ENCODE measurements at places on chromosomes 13 and 19.

- no peak for DNase-seq
These were observed 8.7 kb upstream of the CARM1 start for GRCh38 chr19:10862561-10863106.

- DNase-seq: no peak
These were observed 87.6 kb downstream of the ARHGEF7 start for GRCh38 chr13:111202745-111203144.

DNA sequence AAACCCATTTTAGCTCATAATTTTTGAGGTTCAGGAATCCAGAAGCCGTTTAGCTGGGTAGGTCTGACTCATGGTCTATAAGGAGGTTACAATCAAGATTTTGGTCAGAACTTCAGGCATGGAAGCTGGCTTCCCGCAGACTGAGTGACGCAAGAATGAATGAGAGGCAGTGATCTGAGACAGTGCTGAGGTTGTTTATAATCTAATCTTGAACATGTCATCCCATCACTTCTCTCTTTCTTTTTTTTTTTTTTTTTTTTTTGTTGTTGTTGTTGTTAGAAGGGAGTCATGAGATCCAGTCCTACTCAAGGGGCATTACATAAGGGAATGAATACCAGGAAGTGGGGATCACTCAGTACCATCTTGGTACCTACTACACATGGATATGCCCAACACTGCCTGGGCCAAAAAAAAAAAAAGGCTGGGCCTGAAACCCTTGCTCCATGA is 217.4 kb downstream of the DLEU7 start:
- DNase-seq: no peak

GRCh38 chr13:27979001-27979643 is 9.4 kb downstream of the URAD start:
- DNase-seq: no peak

GRCh38 chr13:49098771-49099512 is 121.2 kb upstream of the MLNR start:
- DNase-seq: no peak

DNA sequence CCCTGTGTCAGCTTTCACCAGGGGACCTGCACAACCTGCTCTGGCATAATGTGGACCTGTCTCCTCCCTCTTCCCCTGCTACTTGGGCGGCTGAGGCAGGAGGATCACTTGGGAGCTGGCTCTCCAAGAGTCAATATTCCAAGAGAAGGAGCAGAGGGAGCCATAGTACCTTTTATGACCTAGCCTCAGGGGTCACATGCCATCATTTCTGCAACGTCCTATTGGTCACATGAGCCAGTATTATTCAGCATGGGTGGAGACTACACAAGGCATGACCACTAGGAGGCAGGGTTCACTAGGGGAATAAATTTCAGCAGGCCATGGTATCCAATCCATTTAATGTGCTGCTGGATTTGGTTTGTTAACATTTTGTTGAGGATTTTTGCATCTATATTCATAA is 12.0 kb upstream of the SHFL start:
- DNase-seq: no peak

GRCh38 chr13:47955836-47956235 is 45.2 kb downstream of the SUCLA2 start:
- DNase-seq: no peak

GRCh38 chr13:101876951-101877350 is 424.5 kb downstream of the ITGBL1 start:
- no peak for DNase-seq

DNA sequence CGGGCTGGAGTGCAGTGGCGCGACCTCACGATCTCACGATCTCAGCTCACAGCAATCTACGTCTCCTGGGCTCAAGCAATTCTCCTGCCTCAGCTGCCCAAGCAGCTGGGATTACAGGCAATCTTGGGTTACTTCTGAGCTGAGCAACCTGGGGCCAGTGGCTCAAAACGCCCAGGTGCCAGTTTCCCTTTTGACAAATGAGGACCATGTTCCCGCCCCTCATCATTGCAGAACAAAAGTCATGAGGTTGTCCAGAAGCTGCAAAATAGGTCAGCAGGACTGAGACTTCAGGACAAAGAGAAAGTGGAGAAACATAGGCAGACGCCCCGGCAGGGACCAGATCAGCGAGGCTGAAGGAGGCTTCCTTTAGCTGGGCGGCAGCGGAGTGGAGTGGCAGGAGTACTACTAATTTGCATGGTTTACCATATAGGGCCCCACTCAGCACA is 3.3 kb upstream of the ADGRE5 start:
- no peak for DNase-seq

DNA sequence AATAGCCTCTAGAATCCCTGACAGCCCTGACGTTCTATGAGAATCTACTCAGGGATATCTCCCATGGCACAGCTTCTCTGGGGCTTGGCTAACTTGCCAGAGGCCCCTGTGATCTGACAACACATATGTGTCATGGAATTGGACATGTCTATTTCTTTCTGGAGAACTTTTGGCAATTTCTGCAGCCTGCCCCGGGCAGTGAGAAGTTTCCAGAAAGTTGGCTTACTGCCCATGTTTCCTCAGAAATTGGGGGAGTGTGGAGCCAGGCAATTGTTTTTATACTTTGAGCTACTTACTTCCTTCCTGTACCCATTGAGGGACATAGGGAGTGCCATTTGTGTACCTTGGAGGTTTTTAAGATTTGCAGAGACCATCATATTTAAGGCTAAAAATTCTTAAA is 98.9 kb downstream of the FLT1 start:
- no peak for DNase-seq

DNA sequence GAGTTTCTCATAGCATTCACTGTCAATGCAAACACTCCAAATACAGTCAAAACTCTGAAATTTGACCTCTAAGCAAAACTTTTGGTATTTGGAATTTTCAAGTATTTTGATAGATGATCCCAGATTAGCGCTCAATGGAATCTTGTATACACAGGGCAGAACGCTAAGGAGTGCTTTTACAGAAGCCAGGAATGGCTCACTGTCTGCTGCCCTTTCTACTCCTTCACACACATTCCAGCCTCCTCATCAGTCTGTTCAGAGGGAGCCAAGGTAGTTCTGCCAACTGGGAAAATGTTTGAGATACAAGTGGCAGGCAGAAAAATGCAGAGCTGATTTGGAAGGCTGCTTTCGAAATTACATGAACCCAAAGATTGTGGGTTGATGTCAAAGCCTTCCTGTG is 4.4 kb upstream of the STARD13 start:
- no peak for DNase-seq
